ENCODE measurements at places on chromosomes 16 and 17.
A peak's percentile ranks its signal among the peaks of the same experiment; 100 is the strongest.

GRCh38 chr16:84532291-84532724 is 27.8 kb upstream of the MEAK7 start:
- no peak for DNase-seq

GRCh38 chr17:17965152-17965721 is 7.0 kb downstream of the TOM1L2 start:
- DNase-seq, result no peak

GRCh38 chr17:58303971-58304749 is 23.4 kb upstream of the MPO start:
- peak; percentile 63 for DNase-seq

GRCh38 chr17:37239690-37240334 is 136.0 kb upstream of the C17orf78 start:
- DNase-seq, result peak; percentile 20

GRCh38 chr16:17887963-17888362 is 417.2 kb upstream of the XYLT1 start:
- no peak for DNase-seq

DNA sequence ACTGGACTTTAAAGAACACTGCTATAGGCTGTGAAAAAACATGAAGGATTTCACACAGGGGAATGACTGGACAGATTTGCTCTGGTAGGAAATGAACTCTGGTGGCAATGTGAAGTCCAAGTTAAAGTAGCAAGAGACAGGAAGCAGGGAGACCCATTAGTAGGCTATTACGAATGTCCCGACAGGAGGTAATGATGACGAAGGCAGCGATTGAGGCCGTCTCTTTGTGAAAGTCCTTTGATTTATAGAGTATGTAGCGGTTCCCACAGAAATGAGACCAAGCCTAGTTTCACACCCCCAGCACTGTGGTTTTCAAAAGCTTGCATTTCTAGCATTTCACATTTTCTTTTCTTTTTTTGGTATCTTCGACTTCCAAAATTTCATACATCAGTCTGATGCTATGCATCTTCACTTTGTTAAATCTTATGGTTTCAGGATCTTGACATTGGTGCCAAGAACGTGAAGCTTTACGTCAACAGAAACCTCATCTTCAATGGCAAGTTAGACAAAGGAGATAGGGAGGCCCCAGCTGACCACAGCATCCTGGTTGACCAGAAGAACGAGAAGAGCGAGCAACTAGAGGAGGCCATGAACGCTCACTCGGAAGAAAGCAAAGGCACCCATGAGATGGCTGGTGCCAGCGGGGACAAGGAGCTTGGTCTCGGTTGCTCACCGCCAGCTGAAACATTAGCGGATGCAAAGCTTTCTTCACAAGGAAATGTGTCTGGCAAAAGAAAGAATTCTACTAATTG is 189.8 kb downstream of the KATNIP start:
- no peak for DNase-seq

- no peak for DNase-seq
Observed at GRCh38 chr17:69424287-69425041, 10.0 kb downstream of the MAP2K6 start.

GRCh38 chr16:5557966-5558365 is 460.4 kb upstream of the EEF2KMT start:
- no peak for DNase-seq

- DNase-seq, result no peak
Observed at GRCh38 chr17:75475851-75476250, 19.4 kb downstream of the TMEM94 start.

DNA sequence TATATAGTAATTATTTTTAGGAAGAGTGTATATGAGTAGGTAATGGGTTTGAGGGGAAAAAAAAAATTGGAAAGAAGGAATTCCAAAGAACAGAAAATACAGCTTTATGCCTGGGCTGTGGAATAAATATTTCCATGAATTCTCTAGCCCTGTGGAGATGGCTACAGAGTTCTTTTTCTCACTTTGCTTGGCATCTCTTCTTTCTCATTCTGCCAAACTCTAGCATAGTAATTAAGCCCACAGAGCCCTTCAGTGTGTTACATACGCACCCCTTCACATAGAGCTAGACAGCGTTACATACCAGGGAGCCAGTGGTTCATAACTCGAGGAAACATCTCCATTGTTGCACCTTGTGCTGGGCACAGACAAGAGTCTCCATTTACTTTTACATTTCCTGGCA is 621.1 kb downstream of the CDH8 start:
- no peak for DNase-seq

- DNase-seq, result no peak
Observed at GRCh38 chr17:79020631-79021301, 3.2 kb upstream of the C1QTNF1 start.

DNA sequence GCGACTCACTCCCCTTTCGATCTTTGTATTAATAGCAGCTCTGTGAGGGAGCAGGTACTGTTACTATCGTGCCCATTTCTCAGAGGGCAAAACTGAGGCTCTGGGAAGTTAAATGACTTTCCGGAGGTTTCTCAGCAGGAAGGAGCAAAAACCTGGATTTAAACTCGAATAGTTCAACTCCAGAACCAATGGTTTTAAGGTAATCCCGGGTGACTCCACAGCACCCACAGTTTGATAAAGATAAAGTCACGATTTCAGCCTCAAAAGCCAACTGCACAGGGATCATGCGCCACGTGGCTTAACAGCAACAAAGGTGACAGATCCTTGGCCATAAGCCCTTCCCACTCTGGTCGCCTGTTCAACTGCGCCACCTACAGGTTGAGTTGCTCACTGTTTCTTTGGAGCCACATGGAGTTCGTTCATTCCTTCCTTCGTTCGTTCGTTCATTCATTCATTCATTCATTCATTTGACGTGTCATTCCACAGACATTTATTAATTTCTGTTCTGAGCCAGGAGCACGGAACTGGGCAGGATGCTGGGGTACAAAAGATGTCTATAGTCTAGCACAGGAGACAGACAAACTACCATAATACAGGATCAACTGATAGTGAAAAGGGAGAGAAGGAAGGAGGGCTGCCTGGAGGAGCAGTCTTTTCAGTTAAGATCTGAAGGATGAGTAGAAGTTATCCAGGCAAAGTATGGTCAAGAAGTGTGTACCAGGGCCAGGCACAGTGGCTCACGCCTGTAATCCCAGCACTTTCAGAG is 134.8 kb downstream of the HS3ST2 start:
- peak; percentile 33 for DNase-seq

GRCh38 chr16:4522051-4522581 is 16.5 kb downstream of the CDIP1 start:
- no peak for DNase-seq

DNA sequence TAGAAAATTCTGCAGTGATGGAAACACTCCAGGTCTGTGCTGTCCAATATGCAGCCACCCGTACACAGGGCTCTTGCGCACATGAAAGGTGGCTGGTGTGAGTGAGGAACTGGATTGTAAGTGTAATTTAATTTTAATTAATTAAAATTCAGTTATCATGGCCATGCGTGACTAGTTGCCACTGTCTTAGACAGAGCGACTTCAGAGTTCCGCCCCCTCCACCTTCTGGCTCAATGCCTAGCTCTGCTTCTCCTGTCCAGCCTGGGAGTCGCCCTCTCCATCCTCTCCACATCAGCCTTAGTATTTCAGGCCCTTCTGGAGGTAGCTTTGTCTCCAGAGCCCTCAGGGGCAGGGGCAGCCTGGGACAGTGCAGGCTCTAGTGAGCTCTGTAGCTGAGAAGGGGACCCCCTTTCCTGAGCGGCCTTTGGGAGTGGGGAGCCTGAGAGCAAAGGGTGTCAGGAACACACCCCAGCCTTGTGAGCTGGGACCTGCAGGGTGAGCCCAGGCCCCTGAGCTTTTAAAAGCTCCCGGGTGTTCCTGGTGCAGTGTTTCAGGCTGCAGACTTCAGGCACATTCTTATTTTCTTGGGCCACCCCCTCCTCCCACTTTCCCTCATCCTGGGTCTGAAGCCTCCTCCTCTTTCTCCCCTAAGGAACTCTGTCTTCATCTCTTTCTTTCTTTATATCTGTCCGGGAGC is 99.4 kb downstream of the IRF8 start:
- no peak for DNase-seq

- DNase-seq, result no peak
Observed at GRCh38 chr17:53193044-53193443, 629.7 kb upstream of the KIF2B start.

- DNase-seq, result no peak
Observed at GRCh38 chr17:72555052-72555451, 434.2 kb downstream of the SOX9 start.

DNA sequence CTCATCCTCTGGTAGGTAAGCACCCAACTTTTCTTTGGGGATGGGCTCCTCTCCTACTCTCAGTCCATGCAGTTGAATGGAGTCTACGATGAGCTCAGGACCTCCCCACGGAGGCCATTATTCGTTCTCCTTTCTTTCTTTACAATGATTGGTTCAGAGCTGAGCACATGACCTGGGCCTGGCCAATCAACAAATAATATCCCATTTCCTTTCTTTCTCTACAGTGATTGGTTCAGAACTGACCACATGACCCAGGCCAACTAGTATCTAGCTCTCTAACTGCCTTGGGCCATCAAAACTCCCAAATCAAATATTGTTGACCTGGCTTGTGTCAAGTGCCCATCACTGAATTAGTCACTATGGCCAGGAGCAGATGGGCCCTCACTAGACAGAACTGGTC is 129.2 kb downstream of the USP31 start:
- no peak for DNase-seq

GRCh38 chr17:11707586-11707985 is 109.3 kb downstream of the DNAH9 start:
- no peak for DNase-seq

- peak; percentile 80 for DNase-seq
Observed at GRCh38 chr17:67378454-67379250, 1.6 kb downstream of the PITPNC1 start.

GRCh38 chr17:3447625-3448024 is 14.0 kb upstream of the OR1E2 start:
- no peak for DNase-seq

- peak; percentile 49 for DNase-seq
Observed at GRCh38 chr17:57009737-57010445, 32.0 kb downstream of the SCPEP1 start.

DNA sequence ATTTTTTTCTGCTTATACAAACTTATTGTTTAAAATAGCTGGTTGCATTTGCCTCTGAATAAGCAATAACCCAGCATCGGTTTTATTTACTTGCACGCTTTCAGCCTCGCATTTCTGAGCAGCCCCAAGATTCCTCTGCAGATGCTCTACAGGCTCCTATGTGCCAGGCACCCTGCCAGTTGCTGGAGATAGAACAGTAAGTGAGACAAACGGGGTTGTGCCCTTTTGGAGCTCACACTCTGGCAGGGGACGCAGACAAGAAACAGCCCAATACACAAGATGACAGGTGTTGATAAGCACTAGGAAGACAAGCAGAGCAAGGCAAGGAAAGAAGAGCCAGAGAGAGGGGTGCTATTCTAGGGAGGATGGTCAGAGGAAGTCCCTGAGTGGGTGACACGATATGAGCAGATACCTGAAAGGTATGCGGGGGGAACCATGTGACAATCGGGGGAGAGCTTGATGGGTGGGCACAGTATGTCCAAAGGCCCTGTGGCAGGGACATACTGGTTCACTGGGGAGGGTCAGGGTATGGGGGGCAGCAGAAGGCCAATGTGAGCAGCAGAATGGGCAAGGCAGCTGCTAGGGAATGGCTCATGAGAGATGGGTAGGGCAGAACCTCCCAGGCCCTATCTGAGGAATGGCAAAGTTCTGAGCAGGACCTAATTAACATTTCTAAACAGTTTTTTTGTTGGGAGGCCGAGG is 18.7 kb upstream of the ADORA2B start:
- no peak for DNase-seq

GRCh38 chr16:85291302-85292148 is 179.3 kb upstream of the CIBAR2 start:
- DNase-seq, result no peak

DNA sequence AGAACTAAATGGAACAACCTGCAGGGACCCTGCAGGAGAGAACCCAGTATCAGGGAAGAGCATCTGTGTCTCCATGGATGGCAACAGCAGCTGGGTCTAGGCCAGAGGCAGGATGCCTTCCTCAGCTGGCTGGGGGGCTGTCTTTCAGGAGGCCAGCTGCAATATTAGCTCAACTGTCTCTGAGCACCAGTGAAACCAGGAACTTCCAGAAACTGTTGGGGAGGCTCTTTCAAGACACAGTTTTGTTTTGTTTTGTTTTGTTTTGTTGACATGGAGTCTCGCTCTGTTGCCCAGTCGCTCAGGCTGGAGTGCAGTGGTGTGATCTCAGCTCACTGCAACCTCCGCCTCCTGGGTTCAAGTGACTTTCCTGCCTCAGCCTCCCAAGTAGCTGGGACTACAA is 7.6 kb downstream of the GPR142 start:
- DNase-seq, result no peak

DNA sequence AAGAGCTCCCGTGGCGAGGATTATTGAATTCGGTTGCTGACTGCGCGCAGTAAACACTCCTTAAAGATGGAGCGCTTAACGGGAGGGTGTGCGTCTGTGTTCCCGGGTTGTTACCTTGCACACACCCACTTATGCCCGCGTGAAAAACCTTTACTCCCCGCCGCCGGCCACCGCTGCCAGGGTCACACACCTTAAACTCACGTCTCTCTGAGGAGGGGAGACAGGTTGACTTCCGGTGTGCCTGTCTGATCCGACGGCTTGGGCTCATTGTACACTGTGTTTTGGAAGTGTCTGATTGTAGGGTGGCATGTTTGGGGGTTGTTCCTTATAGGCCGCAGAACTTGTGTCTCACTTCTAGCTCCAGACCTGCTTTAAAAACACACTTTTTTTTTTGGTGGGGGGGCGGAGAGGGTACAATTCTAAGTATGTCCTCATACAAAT is 66.8 kb downstream of the KPNA2 start:
- DNase-seq, result peak; percentile 30

- DNase-seq, result peak; percentile 39
Observed at GRCh38 chr17:74354123-74354522, 7.5 kb downstream of the BTBD17 start.

DNA sequence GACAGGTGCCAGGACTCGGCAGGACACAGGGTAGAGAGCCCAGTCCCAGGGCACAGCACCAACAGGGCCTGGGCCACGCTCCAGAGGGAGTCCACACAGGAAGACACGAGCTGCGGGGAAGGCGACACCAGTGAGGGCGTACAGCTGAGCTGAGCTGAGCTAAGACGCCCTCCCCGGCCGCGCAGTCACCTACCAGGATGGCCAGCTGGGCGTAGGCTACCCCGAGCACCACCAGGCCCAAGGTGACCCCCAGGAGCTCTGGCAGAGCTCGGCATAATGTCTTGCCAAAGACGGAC is 42.6 kb downstream of the TSC2 start:
- DNase-seq, result no peak

GRCh38 chr16:87635541-87636049 is 33.3 kb downstream of the JPH3 start:
- DNase-seq, result peak; percentile 64

- no peak for DNase-seq
Observed at GRCh38 chr16:74982256-74982655, 2.7 kb downstream of the WDR59 start.

- no peak for DNase-seq
Observed at GRCh38 chr16:27717726-27718125, 167.8 kb downstream of the KATNIP start.

- DNase-seq, result no peak
Observed at GRCh38 chr17:81867170-81867990, 3.8 kb downstream of the ARHGDIA start.
